Mesothelial cell of epicardium (in vitro differentiated cells): ENCODE measurements at places on chromosomes 1 and 21. TPM values are rescaled to one million over a fixed set of nuclear protein-coding genes. Genes with fewer than 3 reads are reported as not detected.

DNA sequence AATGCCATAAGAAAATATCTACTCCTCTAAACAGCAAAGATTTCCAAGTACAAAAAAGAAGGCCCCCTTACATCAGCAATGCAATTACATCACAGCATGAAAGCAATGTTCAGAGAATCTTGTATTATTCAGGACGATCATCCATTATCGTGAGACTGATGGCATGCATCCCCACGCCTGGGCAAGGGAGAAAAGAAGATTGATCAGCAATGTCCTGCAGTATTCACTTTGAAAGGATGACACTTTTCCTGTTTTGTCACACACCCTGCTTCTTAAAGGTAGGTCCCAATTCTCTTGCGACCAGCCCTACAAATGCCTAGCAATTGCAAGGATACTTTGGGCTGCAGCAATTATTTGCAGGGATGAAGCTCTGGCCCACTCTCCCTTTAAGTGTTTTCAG, 108.7 kb downstream of the TOMM20 start:
- no peak for DNase-seq
- H3K4me3 ChIP-seq = no peak overlapping the region
- H3K27me3 ChIP-seq = no peaks in the 10 kb centered on the region
- no peaks in the 10 kb centered on the region for H3K36me3 ChIP-seq
- H3K4me1 ChIP-seq = peaks cover 13% of the 10 kb centered on the region
- no peak overlapping the region for H3K27ac ChIP-seq

DNA sequence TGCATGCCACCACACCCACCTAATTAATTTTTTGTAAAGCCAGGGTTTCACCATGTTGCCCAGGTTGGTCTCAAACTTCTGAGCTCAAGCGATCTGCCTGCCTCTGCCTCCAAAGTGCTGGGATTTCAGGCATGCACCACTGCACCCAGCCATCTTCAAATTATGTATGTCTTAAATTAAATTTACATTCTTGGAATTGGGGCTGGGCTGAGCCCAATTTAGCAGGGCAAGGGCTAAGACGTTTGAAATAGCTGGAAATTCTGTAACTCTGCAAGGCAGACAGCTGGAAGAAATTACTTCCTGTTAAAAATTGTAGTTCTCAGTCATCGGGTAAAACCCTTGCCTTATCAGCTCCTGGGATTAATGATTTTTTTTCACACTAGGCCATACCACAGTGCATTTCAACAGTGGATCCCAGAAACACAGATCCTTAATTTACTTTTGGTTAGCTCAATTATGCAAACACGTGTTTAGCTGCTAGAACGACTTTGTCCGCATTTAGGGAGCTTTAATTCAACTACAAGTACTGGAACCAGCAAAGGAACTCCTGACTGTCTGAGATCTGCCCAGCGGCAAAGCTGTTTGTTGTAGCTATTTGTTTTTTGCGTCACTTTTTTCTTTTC, 83.3 kb downstream of the OLFML3 start:
- no peak for DNase-seq
- H3K27ac ChIP-seq = peak overlapping the region; percentile 55
- no peaks in the 10 kb centered on the region for H3K27me3 ChIP-seq
- no peak overlapping the region for H3K4me3 ChIP-seq
- H3K36me3 ChIP-seq = no peaks in the 10 kb centered on the region

DNA sequence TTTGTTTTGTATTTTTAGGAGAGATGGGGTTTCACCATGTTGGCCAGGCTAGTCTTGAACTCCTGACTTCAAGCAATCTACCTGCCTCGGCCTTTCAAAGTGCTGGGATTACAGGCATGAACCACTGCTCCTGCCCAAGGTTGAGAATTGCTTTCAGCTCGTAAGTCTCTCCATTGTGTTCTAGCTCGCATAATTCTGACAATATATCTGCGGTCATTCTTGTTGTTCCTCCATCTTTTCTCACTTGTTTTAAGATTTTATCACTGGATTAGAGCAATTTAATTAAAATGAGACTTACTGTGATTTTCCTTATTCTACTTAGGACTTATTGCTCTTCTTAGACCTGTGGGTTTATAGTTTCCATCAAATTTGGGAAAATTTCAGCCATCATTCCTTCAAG, 102.9 kb downstream of the AHCTF1 start:
- peaks cover 6% of the 10 kb centered on the region for H3K36me3 ChIP-seq
- no peak overlapping the region for H3K27ac ChIP-seq
- no peaks in the 10 kb centered on the region for H3K27me3 ChIP-seq
- H3K4me3 ChIP-seq = no peak overlapping the region
- DNase-seq = no peak

GRCh38 chr21:31872452-31873274, at the start of gene HUNK:
Gene HUNK, plus strand, starts transcription at chr21:31873020. Its CDS starts 655 bp downstream, at chr21:31873675.
- peaks cover 43% of the 10 kb centered on the region for H3K4me1 ChIP-seq
- peak within 1 kb of the TSS; percentile 93 for H3K4me3 ChIP-seq
- H3K36me3 ChIP-seq = no peaks in the 10 kb centered on the region
- H3K27me3 ChIP-seq = no peaks in the 10 kb centered on the region
- peak; percentile 81 for DNase-seq
- peak within 1 kb of the TSS; percentile 95 for H3K27ac ChIP-seq

- no peak overlapping the region for H3K27ac ChIP-seq
- H3K27me3 ChIP-seq = peaks cover 59% of the 10 kb centered on the region
- no peaks in the 10 kb centered on the region for H3K4me1 ChIP-seq
- no peak for DNase-seq
- H3K4me3 ChIP-seq = no peak overlapping the region
- H3K36me3 ChIP-seq = no peaks in the 10 kb centered on the region
Observed at GRCh38 chr1:18244762-18245161, 137.2 kb downstream of the IGSF21 start.

DNA sequence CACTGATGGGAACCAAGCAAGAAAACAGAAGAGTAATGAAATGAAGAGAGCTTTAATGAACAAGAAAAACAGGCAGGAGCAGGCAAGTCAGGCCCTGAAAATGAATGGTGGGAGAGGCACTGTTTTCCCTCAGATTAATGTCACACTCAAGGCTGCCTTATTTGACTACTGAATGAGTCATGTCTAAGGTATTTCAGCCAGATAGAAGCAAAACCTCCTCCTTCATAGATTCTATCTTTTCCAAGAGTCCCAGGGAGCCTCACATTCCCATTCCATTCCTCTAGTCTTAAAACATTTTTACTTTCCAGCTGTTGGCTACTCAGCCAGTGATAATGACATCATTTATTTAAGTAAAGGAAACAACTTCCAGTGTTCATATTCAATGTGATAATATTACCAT, 228.4 kb upstream of the NRIP1 start:
- H3K27ac ChIP-seq = peak overlapping the region; percentile 93
- H3K36me3 ChIP-seq = no peaks in the 10 kb centered on the region
- H3K4me1 ChIP-seq = peaks cover 32% of the 10 kb centered on the region

- H3K4me3 ChIP-seq = no peak overlapping the region
- H3K36me3 ChIP-seq = peaks cover 1% of the 10 kb centered on the region
- no peak for DNase-seq
- peak overlapping the region; percentile 5 for H3K27ac ChIP-seq
- no peaks in the 10 kb centered on the region for H3K27me3 ChIP-seq
Observed at GRCh38 chr1:187411118-187411517, 582.4 kb downstream of the PLA2G4A start.

- no peak overlapping the region for H3K27ac ChIP-seq
- DNase-seq = no peak
- H3K27me3 ChIP-seq = no peaks in the 10 kb centered on the region
- no peak overlapping the region for H3K4me3 ChIP-seq
- peaks cover 3% of the 10 kb centered on the region for H3K36me3 ChIP-seq
- H3K4me1 ChIP-seq = peaks cover 50% of the 10 kb centered on the region
Observed at GRCh38 chr1:101128846-101129245, 103.3 kb upstream of the DPH5 start.

DNA sequence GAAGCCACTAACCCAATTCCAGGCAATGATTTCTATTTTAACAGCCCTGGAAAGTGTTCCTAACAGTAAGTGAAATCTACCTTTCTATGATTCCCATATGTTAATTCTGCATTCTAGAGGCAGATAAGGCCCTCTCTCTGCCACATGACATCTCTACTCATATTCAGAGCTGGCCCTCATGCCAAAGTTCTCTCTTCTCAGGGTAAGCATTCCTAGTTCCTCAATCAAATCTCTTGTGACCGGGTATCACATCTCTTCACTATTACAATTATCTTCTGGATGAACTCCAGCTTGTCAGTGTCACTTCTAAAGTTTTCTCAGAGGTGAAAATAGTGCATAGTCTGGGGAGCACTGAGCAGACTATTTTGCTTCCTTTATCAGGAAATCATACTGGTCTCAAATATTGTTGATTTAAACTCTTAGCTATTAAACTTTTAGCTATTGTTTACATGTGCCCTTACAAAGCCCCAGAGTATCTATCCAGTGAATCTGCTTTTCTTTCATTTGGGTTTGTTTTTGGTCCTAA, 66.4 kb upstream of the TNFSF18 start:
- H3K36me3 ChIP-seq = no peaks in the 10 kb centered on the region
- no peak overlapping the region for H3K27ac ChIP-seq
- H3K4me1 ChIP-seq = peaks cover 6% of the 10 kb centered on the region

- peaks cover 7% of the 10 kb centered on the region for H3K36me3 ChIP-seq
- H3K4me1 ChIP-seq = peaks cover 31% of the 10 kb centered on the region
- peak overlapping the region; percentile 24 for H3K27ac ChIP-seq
- no peaks in the 10 kb centered on the region for H3K27me3 ChIP-seq
Observed at GRCh38 chr21:33848249-33848953, 67.2 kb downstream of the ATP5PO start.

- H3K27ac ChIP-seq = no peak overlapping the region
- DNase-seq = no peak
- no peak overlapping the region for H3K4me3 ChIP-seq
Observed at GRCh38 chr1:236425031-236425663, 31.1 kb downstream of the EDARADD start.

DNA sequence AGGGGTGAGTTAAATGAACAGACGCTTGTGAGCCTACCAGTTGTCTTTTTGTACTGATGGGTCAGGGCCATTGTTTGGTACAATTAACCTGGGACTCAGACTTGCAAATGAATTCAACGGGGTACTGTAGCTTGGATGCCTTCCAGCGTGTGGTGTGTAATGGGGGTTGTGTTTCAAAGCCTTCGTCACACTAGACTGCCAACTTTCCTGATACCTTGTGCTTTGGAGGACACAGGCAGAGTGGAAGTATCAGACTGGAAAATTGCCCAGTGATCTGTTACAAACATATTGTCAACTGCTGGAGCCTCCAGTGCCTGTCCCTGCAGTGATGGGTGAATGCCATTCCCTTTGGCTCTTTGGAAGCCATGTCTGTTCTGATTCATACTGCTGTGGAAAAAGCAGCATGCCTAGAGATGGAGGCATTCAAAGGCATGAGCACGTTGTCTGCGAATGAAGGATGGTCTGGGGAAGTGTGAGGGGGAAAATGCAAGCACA, 384.5 kb downstream of the LMX1A start:
- no peak overlapping the region for H3K4me3 ChIP-seq
- H3K36me3 ChIP-seq = no peaks in the 10 kb centered on the region
- H3K4me1 ChIP-seq = peaks cover 3% of the 10 kb centered on the region
- no peak for DNase-seq
- H3K27ac ChIP-seq = no peak overlapping the region

The ALDH4A1 gene
- 10.7 to 11.5 TPM (median 11.5 TPM) in 3 replicates for total RNA-seq

DNA sequence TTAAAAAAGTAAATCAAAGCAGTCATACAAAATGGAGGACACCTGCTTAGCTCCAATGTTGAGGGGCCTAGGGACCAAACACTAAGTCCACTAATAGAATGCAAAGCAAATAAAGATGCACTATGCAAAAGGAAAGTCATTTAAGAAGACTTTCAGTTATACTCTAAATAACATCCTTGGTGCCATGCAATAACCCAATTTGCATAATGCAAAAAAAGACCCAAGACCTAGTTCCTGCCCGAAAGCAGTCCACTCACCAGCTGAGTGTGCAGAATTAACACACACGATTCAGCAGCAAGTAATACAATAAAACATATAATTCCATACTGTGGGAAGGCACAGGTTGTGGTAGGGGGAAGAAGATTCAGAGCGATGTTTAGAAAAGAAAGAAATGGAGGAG, 101.8 kb downstream of the TGFBR3 start:
- no peaks in the 10 kb centered on the region for H3K27me3 ChIP-seq
- DNase-seq = no peak
- H3K4me3 ChIP-seq = no peak overlapping the region

The EPS8L3 gene
- total RNA-seq = 0.13 to 0.34 TPM in 2 of 3 replicates, not detected in the other

The SH3BGR gene
- 4.3 to 4.6 TPM (median 4.5 TPM) in 3 replicates for total RNA-seq

DNA sequence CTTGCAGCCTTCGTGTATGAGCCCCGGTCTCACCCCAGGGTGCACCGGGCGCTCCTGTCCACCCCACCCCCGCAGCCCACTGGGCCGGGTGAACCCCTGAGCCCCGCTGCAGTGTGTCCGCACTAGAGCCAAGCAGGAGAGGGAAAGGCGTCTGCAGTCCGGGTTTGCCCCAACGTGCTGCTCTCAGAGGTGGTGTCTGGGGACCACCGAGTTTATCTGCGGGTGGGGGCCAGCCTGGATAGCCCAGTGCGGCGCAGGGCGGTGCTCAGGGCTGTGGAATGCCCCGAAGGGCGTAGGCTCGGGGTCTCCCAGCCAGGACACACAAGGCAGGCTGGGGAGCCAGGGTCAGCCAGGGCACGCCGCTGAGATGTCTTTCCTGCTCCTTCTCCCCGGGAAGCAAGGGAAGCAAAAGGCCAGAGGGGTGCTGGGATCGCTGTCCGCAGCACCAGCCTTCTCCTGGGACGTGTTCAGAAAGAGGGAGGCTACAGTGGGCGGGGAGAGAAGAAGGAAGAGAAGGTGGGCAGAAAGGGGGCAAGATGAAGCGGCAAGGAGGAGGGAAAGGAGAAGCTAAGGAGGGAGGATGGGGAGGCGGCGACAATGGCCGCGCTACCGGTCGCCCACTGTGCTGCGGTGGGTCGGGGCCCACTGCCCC, 56.6 kb downstream of the MAB21L3 start:
- H3K4me3 ChIP-seq = peak overlapping the region; percentile 84
- peak overlapping the region; percentile 89 for H3K27ac ChIP-seq
- DNase-seq = no peak
- no peaks in the 10 kb centered on the region for H3K36me3 ChIP-seq
